ENCODE measurements at places on chromosomes 12 and 14.

DNA sequence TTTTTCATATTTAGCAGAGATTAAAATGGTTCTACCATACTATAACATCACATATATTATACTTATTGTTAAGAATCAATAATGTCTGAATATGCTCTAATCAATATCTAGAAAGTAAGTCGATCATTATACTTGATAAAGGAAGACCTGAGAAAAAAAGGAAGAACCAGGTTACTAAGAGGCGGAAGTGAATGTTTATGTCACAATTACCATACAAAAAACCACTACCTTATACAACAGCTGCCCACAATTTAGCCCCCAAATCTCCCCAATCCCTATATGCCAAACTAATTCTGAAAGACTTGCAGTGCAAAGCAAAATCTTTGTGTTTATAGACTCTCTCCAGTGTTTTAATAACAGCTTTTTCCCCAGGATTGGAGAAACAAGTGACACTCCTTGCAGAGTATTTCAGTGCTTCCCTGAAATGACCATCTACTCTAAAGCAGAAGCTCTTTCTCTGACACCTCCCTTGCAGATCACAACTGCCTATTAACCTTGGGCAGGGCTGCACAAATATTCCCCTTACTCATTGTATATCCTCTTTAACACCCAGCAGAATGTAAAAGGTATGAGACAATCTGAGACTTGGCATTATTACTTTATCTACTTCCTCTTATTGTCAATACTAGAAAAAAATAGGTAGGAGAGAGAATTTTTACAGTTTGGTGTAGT, 12.7 kb upstream of the SLC2A3 start:
- no peak for DNase-seq

GRCh38 chr12:10735428-10735827, 12.3 kb upstream of the YBX3 start:
- DNase-seq = no peak

- no peak for DNase-seq
These were observed 5.6 kb downstream of the EIF4B start for GRCh38 chr12:53011889-53012288.

DNA sequence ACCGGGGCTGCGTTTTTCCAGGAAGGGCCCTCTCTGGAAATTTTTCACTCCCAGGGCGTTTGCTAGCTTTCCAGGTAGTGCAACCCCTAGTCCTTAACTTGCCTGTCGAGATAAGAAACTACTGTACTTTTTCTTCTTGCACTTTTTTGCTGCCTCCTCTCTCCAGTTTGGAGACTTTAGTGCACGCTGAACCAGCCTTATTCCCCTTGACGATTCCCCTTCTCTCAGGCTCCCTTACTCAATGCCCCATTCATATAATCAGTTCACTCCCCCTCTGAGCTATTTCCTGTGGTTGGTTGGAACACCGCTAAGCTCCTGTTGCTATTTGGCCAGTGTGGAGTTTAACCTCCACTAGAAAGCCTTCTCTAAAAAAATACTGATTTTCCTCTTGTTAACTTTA, 682 bp downstream of the CREBL2 start:
- DNase-seq = peak; percentile 2

DNA sequence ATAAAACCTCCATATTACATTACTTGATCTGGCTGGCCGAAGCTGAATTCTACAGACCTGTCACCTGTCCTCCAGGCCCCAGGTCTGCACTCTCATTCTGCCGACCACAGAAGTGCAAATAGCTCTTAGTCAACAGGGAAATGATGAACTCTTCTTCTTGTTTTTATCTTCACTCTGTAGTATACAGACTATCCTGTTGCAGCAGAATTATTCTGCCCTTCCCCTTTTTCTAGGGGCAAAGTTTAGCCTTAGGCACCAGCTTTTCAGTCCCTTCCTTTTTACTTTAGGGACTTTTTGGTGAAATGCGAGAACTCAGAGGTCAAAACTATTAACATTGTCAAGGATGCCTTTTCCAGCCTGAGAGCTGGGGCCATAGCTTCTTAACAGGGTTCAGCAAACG, 229.6 kb upstream of the EGLN3 start:
- no peak for DNase-seq

GRCh38 chr14:102781063-102781462, 3.8 kb downstream of the TRAF3 start:
- no peak for DNase-seq

DNA sequence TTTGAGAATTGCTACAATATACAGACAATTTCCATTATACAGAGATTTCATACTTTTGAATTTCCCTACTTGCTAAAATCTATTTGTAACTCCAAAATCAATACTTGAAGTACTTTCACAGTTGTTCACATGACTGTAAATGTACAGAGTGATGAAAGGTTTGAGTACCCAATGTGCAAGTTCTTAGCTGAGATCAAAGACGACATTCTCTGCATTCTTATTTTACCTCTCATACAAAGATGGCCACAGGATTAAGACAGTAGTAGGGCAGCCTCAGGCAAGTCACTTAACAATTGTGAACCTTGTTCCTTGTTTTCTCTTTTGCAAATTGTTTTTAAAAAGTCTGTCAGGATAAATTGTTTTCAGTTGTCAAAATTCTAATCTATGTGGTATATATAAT, 255.9 kb upstream of the KITLG start:
- no peak for DNase-seq

DNA sequence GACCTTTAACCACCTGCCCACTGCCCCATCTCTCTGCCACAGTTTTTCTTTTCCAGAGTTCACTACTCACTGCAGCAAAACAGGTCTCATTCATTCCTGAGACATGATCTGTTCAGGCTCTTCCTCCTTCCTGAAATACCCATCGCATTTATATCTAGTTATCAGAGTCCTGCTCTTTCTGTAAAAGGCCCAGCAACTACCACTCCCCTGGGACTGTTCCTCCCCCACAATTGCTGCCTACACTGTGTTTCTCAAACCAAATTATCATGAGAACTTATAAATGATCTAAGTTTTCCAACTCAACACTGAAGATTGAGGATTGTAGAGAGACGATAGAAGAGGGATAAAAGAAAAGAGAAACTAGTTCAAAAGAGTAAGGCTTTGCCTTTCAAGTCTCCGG, 40.8 kb upstream of the EPS8 start:
- no peak for DNase-seq

DNA sequence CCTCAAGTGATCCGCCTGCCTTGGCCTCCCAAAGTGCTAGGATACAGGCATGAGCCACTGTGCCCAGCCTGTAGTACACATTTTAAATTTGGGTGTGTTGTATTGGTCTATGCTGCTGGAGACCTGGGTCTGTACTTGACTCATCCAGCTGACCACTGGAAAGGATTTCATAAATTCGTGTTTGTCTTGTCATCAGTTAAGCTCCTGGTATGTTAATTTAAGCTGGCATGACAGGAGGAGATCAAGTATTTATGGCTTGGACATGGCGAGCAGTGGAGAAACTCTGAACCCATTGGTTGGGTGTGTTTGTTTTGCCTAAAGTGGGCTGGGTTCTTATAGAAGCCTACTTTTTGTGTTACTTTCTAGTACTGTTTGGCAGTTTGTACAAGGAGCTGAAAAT, 24.2 kb downstream of the YY1 start:
- no peak for DNase-seq

GRCh38 chr12:107011519-107011918, 24.6 kb upstream of the MTERF2 start:
- no peak for DNase-seq

DNA sequence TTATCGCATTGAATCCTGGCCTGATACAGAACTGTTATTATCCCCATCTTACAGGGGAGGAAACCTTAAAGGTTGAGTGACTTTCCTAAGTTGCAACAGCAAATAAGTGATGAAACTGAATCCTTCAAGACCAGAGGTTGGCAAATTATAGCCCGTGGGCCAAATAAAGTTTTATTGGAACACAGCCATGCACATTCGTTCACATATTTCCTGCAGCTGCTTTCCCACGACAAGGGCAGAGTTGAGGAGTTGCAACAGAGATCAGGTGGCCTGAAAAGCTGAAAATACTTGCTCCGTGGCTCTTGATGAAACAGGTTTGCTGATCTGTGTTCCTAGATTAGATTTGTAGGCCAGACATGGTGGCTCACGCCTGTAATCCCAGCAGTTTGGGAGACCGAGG, 126.7 kb downstream of the PHETA1 start:
- DNase-seq = no peak

DNA sequence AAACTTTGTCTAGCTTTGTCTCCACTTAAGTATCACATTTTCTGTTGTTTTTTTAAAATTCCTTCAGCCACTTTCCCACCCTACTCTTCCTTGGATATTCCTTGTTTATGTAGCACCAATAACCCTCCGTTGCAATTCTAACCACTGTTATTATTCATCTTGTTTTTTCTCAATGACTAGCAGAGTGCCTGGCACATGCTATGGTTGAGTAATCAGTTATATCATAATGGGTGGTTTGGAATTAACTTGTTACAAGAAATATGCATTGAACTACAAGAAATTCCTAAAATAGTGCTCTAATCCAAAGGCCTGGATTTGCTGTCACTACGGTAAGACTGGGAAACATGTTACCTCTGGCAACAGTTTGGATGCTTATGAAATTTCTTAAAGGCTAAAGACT, 756.6 kb downstream of the NOVA1 start:
- DNase-seq = no peak

DNA sequence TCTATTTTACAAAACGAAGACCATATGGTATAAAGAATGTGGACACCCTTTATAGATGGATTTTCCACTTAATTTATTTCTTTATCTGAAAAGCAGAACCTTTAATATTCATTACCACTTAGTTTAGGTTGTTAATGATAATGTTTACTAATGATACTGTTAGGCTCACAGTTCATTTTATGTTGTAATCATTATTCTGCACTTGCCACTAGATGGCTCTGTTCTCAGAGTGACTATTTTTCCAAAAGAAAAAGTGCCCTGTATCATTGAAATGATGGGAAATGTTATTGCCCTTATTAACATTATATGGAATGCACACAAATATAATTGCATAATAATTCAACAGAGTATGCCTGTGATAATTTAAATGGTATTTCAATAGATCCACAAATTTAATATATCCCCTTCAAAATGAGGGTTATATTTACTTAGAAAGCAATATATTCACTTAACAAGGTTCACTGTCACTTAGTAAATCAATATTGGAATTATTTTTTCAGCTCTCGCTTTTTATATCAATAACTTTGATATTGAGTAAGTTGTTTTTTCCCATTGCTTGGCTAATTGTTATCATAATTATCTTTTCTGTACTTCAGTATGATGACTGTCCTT, 95.7 kb downstream of the PDE3A start:
- no peak for DNase-seq

DNA sequence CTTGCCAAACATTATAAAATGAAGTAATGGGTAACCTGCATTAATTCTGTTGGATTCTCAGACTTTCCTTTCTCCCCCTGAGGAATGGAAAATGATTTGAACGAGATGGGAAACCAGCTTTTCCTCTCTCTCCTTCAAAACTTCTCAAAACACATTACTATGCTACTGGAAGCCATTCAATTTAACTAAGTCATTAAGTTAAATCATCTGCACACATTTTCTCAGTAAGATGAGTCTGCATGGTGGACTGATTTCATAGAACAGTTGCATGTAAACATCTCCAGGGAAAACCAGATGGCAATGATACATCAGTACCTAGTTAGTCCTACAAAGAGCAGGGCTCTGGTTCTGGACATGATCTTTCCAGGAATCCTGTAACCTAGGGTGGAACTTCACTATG, 59.9 kb downstream of the BMP4 start:
- no peak for DNase-seq

DNA sequence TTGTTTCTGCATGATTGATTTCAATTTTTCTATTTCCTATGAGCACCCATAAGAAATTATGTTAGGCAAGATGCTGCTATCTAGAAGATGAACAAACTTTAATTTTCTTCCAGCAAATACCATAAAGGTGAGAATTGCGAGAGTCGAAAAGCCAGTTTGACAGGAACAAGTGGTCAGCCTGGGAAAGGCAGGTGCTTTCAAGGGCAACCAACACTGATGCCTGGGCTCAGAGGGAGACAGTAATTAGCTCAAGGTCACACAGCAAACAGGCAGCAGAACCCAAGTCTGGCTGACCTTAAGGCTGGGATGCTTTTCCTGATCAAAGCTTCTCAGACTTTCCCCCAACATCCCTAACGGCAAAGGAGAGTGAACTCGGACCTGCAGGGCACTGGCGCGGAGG, 6.8 kb upstream of the OTUB2 start:
- no peak for DNase-seq

GRCh38 chr14:103698380-103699260, 16.6 kb downstream of the XRCC3 start:
- no peak for DNase-seq

GRCh38 chr12:85016413-85016812, 19.7 kb downstream of the TSPAN19 start:
- DNase-seq = no peak

DNA sequence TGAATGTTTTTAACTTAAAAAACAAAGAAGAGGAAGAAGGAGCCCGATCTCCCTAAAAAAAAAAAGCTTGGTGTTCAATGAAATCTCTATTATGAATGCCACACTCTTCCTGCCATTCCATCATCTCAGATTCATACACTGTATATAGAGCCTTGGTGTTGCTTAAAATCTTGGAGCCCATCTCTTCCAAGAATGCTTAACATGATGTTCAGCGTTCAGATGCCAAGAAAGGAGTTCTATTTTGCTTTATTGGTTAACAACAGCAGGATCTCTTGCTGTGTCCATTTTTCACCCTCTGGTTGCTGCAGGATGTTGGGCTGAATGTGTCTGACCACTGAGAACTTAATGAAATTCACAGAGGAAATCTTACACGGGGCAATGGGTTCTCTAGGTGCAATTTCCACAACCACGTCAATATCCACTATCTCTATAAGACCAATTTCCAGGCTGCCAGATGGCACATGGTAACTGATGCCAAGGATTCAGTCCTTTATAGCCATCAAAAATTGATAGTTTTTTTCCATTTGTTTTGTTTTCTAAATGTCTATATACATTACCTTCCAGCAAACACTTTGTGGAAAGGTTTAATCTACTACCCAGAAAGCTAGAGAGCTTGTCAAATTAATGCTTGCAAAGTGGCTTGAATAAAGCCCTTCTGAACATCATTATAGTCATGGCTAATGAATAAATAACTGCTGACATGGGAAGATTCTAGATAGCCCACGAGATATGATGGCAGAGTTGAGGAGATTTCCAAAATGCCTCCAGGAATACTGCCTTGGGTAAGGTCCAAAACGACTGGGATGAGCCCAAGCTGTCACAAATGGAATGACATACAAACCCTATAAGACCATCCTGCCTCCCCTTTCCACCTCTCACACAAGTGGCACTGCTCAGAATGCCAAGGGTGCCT, 26.5 kb downstream of the RERG start:
- no peak for DNase-seq

DNA sequence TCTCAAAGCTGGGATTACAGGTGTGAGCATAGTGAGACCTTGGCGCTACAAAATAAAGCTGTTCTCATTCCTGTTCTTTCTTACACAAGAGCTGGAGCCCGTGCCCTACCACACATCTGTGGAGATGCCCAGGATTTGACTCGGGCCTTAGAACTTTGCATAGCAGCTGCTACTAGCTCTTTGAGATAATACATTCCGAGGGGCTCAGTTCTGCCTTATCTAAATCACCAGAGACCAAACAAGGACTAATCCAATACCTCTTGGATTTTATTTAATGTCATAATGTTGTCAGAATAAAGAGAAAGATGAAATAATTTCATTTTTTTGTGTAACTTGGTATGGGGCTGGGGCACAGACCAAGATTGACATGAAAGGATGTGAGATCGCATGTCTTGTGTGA, 7.6 kb downstream of the PNP start:
- DNase-seq = no peak
